Dermis microvascular lymphatic vessel endothelial cell (primary cell): ENCODE measurements at places on chromosomes 2 and 18. TPM values are rescaled to one million over a fixed set of nuclear protein-coding genes. Genes with fewer than 3 reads are reported as not detected.

CFC1 gene
- not detected in 2 replicates for total RNA-seq

CBLN2 gene
- under 0.01 TPM in 1 of 2 replicates, not detected in the other for total RNA-seq

MAPK4 gene
- total RNA-seq, result not detected in 2 replicates

NXPH2 gene
- not detected in 2 replicates for total RNA-seq

TSPYL6 gene
- total RNA-seq, result not detected in 2 replicates

CENPA gene
- total RNA-seq, result 5.2 and 17.1 TPM in 2 replicates

C2orf92 gene
- total RNA-seq, result 1.5 and 2.3 TPM in 2 replicates

ANO7 gene
- total RNA-seq, result 1.0 and 2.7 TPM in 2 replicates

EIF4E2 gene
- total RNA-seq, result 85.3 and 94.7 TPM in 2 replicates

CTLA4 gene
- 0.26 and 1.3 TPM in 2 replicates for total RNA-seq

BABAM2 gene
- total RNA-seq, result 13.0 and 16.6 TPM in 2 replicates

SCTR gene
- not detected in 2 replicates for total RNA-seq

CHRNG gene
- total RNA-seq, result not detected in 2 replicates

ALPG gene
- not detected in 2 replicates for total RNA-seq

LCT gene
- not detected in 2 replicates for total RNA-seq

CNDP1 gene
- total RNA-seq, result not detected in 2 replicates

SGO2 gene
- total RNA-seq, result 2.0 and 4.7 TPM in 2 replicates

DLX2 gene
- total RNA-seq, result not detected in 2 replicates

VAMP5 gene
- total RNA-seq, result 89.2 and 109 TPM in 2 replicates

CRACDL gene
- 0.76 and 3.0 TPM in 2 replicates for total RNA-seq

TXNDC2 gene
- under 0.01 TPM in 1 of 2 replicates, not detected in the other for total RNA-seq

GRP gene
- total RNA-seq, result not detected in 2 replicates

CPLX4 gene
- total RNA-seq, result not detected in 2 replicates

CXCR4 gene
- total RNA-seq, result 26.8 and 37.0 TPM in 2 replicates

SLC5A7 gene
- total RNA-seq, result not detected in 2 replicates

TRABD2A gene
- total RNA-seq, result 0.25 and 0.51 TPM in 2 replicates

RAB27B gene
- total RNA-seq, result not detected in 2 replicates

LAMA1 gene
- 0.13 and 0.25 TPM in 2 replicates for total RNA-seq

CCDC178 gene
- total RNA-seq, result 0.51 TPM in 2 replicates

DSC2 gene
- total RNA-seq, result under 0.01 and 0.13 TPM in 2 replicates

TRIM54 gene
- total RNA-seq, result 0.26 and 0.51 TPM in 2 replicates
